ENCODE measurements at places on chromosomes 12 and 14.

DNA sequence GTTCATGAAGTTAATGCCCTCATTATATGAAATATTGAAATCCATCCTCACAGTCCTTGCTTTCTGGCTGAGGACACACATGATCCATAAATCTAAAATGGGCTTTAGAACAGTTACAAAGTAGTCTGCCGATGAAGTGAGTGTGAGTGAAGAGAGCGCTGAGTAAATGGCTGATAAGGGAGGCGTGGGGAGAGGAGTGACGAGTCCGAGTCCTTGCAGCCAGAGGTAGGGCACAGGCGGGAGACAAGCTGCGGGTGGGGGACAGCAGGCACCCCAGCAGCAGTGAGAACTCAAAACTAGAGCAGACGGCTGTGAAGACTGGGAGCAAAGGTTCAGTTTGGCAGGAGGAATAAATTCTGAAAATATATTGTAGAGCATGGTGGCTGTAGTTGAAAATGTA, 140.1 kb upstream of the ATP2B1 start:
- DNase-seq: no peak

DNA sequence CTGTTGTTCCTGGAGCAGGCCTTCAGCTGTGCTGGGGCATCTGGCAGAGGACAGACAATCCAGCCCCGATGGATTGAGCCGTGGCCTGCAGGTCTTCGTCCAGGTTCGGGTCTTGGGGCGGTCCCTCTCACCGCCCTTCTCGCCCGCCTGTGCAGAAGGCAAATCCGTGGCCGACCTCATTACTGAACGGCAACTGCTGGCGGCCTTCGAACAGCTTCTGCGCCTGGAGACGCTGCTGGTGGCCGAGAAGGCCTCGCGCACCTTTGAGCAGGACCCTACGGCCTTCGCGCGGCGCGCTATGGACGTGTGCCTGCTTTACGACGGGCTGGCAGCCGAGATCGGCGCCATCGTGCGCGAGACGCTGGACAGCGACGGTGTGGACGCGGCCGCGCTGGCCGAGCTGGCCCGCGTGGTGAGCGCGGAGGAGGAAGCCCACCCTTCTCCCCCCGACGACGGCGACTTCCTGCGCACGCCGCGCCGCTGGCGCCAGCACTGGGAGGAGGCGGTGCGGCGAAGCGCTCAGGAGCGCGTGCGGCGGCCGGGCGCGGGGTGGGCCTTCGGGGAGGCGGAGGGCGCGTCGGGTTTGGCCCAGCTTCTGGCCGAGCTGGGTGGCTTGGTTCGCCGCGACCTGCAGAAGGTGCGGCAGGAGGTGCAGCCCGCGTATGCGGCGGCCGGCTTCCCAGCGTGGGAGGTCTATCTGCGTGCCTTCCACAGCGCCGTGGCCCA, 7.6 kb downstream of the EXOC3L4 start:
- DNase-seq: no peak

DNA sequence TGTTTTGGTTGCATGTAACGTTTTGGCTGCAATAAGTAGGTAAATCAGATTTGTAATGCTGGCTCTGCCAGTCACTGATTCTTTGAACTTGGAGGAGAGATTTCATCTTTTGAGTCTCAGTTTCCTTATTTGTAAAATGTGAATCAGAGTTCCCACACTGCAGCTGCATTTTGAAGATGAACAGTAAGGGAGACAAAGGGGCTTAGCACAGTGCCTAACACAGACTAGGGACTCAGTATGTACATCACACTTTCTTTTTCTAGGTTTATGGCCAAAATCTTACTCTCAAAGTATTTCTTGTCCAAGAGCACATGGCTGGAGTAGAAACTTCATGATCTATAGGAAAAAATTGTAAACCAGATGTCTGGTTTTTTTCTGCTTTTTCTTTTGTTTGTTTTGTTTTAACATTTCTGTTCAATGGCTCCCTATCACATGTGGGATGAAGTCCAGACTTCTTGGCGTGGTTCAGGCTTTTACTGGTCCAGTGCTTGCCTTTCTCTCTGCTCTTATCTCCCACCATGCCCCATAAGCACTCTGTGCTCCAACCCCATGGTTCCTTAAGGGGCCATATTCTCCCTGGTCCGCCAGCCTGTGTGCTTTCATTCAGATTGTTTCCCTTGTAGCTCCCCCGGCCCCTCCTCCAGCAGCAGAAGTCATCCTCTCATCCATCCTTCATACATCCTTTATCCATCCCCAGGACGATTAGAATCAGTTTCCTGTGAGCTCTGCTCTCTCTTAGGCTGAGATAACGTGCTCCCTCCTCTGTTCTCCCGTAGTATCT, 58.0 kb downstream of the SYNE2 start:
- DNase-seq: no peak

DNA sequence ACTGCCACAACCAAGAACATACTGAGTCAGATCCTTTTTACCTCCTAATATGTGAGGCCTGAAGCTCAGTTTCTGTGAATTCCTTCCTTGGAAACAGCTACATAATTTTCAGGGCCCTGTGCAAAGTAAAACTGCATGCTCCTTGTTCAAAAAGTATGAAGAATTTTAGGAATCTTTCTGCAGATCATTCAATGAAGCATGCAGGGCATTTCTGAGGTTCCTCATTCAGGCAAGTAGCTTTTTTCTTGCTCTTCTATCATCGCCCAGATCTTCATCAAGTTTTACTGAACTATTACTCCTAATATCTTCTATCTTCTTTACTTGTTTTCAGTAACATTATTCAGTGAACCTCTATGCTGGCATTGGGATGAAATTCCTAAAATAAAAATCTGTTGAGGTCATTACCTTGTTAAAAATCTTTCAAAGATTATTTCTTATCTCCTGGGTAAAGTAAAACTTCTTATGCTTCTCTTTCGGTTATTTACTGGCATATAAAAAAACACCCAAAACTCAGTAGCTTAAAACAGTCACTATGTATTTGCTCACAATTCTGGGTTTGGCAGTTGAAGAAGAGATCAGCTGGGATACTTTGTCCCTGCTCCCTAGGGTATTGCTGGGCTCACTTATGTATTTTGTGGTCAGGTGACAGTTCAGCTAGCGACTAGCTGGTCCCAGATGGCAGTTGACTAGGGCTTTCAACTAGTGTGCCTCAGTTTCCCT, 42.6 kb upstream of the KRR1 start:
- DNase-seq: no peak

- no peak for DNase-seq
Measured at GRCh38 chr12:62912644-62913043, 22.3 kb downstream of the PPM1H start.
